ENCODE measurements at places on chromosomes 1 and 21.

GRCh38 chr1:202643397-202644218 lies 66.6 kb downstream of the SYT2 start:
- DNase-seq, result no peak

DNA sequence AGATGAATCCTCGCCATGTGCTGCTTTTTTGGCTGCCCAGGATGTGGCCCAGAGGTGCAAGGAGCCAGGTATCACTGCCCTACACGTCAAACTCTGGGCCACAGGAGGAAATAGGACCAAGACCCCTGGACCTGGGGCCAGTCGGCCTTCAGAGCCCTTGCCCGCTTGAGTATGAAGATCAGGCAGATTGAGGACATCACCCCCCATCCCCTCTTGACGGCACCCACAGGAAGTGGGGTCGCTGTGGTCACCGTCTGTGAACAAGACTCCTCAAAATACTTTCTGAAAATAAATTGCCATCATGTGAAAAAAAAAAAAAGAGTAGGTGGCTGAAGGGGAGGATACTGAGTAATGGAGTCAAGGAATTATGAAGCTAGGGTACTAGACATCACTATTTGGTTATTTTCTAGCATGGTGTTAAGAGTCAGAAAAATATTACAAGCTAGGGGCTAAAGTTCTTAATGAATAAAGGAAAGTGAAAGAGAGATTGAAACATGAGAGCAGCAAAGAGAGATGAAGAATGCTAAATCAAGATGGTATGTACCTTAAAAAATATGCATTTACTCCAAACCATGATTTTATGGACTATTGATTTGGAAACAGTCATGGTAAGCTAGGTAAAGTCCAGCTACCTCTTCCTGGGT lies 84.9 kb downstream of the CLEC20A start:
- DNase-seq, result no peak

DNA sequence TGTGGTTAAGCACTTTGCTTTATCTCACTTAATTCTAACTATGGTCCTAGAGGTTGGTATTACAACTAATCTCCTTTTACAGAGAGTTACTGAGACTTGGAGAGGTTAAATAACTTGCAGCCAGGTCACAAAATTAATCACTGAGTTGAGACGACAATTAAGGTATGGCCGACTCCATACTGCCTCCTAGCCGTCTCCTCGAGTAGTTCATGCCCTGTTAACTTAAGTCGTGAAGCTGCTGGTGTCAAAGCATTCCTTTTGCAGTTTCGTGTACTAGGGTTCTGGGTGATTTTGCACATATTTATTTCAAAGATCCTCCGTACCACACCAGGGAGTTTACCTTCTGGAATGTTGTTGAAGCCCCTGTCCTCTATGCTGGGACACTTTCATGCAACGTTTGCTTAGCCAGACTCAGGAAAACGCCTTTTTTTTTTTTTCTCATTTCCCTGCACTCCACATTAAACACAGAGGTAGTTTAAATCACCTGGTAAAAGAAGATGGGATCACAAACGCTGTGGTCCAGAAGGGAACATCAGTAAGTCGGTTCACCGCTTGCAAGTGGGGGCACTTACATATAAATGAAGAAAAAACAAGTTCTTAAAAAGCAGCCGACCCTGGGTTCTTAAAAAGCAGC lies 570 bp upstream of the NEK7 start:
- DNase-seq, result peak; percentile 22

- DNase-seq, result no peak
These were observed 1164.4 kb upstream of the ADGRL4 start for GRCh38 chr1:80170811-80171485.

- DNase-seq, result no peak
These were observed at the start of gene MAD2L2 for GRCh38 chr1:11681071-11681771. Gene MAD2L2, minus strand, starts transcription at chr1:11681148. Its CDS starts 547 bp downstream, at chr1:11680601.

GRCh38 chr1:233721004-233721595 lies 107.2 kb downstream of the KCNK1 start:
- DNase-seq, result no peak

GRCh38 chr1:210328746-210329503 lies at the start of gene HHAT:
Gene HHAT, plus strand, starts transcription at chr1:210328902. Its CDS starts 20,074 bp downstream, at chr1:210348976.
- DNase-seq, result peak; percentile 50

DNA sequence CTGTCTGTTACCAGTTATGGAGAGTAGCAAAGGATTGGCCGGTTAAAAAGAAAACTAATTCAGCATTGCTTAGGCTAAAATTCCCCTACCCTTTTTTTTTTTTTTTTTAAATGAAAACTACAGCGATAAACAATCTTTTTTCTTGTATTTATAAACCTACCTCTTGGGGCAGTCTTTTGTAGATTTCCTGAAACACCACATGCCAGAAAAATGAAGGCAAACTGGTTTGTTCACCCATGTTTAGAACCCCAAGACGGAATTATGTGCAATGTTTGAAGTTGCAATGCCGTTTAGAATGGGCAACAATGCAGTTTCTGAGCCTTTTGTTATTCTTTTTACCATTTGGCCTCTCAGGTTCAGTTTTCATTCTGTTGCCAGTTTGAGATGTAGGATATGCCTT lies 59.1 kb downstream of the PRDM2 start:
- no peak for DNase-seq

- no peak for DNase-seq
These were observed 5.7 kb downstream of the TAL1 start for GRCh38 chr1:47226121-47226838.

GRCh38 chr1:229430761-229431283 lies 3.1 kb downstream of the ACTA1 start:
- DNase-seq, result no peak

GRCh38 chr21:37245151-37245550 lies 22.0 kb downstream of the VPS26C start:
- no peak for DNase-seq

- DNase-seq, result no peak
These were observed 20.7 kb downstream of the F5 start for GRCh38 chr1:169565335-169566271.

DNA sequence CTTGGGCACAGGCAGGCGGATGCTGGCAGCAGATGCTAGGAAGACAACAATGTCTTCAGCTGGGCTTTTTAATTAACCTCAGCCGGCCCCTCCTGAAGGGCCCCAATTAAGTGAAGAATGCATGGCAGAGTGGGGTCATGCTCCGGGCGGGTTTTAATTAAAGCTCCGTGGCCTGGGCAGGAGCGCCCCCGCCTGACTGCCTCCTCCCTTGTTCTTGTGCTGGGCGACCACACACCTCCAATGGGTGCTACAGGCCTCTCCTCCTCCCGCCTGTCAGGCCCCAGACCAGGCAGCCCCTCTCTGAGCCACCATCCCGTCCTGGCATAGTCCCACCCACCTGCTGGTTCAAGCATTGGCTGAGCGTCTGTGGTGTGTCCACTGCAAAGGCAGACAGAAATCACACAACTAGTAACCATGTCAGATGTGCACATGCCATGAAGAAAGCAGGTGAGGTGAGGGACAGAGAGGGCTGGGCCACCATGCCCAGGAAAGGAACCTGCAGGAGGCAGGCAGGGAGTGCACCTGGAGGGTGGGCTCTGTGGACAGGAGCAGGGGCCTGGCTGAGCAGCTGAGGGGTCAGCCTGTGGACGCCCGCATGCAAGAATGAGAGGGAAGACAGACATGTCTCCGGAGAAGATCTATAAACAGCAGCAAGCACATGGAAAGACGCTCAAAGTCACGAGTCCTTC lies 8.5 kb upstream of the ARF1 start:
- DNase-seq, result no peak

GRCh38 chr1:156119503-156120209 lies 5.1 kb downstream of the LMNA start:
- DNase-seq, result no peak

DNA sequence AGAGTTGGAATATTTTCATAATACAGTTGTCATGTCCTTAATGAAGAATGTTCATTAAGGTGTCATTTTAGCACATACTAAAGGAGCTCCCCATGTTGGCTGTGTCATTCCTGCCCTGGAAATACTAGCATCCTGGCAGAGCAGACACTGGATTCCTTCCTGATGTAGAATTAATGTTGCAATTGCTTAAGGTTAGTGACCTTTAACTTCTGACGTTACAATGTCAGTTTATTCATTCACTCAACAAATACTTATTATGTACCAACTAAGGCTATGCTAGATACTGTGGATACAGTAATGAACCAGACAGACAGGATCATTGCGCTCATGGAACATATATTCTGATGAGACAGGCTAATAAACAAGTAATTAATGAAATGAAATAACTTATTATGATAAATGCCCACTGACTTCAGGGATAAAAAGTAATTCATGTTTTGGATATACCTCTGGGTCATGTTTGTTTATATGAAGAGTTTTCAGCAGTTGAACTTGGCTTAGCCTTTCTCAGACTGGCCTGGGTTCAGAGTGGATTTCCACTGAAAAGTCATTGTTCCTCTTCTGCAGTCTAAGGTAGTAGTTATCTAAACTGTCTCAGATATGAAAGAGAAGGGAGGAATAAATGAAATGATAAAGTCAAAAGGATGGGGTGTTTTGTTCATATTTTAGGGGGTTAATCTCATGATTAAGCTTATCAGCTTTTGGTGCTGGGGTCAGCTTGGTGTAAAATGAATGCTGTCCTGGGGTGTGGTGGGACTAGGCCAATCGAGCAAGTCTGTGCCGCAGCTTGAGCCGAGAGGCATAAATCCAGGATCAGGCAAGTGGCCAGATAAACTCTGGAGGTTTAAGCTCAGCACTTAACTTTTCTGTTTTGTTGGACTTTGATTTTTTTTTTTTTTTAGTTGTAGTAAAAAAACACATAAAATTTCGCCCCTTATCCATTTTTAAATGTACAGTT lies 43.3 kb upstream of the KCNQ4 start:
- no peak for DNase-seq

DNA sequence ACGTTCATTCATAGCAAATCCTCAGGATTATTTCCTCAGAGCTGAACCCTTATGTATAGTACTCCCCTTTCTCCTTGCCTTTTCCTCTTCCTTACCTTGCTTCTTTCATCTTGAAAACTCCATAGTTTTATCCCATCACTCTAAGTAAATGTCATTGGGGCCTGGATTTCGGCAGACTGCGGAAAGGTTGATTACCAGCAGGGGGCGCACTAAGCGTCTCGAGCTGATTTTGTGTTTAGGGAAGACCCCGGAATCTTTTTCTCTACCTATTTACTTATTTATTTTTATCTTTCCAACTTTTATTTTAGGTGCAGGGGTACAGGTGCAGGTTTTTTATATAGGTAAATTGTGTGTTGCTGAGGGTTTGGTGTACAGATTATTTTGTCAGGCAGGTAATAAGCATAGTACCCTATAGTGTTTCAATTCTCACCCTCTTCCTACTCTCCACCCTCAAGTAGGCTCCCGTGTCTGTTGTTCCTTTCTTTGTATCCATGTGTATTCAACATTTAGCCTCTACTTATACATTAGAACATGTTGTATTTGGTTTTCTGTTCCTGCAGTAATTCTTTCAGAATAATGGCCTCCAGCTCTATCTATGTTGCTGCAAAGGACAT lies 11.4 kb upstream of the MTARC1 start:
- DNase-seq, result no peak

- no peak for DNase-seq
These were observed 389.3 kb downstream of the ST6GALNAC3 start for GRCh38 chr1:76463849-76464248.

DNA sequence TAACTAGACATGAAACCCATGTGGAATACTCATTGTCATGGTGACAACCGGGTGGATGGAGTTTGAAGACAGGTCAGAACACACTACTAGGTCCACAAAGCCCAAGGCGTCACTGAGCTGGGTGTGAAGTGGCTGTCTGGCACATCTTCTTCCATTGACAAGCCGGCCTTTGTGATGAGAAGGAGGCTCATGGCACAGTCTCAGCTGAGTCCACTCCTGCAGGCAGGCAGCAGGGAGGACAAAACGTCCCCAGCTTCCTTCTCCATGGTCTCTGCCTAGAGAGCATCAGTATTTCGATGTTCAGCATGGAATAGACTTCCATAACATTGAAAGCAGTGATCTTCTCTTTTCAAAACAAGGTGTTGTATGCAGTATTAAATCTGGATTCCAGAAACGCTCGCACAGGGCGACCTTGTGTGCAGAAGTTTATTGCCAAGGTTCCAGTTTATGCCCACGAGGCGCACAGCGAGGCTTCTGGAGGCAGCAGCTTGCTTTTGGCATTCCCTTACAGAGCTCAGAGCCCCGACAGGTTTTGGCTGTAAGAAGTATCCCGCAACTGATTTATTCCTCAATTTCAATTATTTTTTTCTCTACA lies 104.2 kb downstream of the SIM2 start:
- no peak for DNase-seq

DNA sequence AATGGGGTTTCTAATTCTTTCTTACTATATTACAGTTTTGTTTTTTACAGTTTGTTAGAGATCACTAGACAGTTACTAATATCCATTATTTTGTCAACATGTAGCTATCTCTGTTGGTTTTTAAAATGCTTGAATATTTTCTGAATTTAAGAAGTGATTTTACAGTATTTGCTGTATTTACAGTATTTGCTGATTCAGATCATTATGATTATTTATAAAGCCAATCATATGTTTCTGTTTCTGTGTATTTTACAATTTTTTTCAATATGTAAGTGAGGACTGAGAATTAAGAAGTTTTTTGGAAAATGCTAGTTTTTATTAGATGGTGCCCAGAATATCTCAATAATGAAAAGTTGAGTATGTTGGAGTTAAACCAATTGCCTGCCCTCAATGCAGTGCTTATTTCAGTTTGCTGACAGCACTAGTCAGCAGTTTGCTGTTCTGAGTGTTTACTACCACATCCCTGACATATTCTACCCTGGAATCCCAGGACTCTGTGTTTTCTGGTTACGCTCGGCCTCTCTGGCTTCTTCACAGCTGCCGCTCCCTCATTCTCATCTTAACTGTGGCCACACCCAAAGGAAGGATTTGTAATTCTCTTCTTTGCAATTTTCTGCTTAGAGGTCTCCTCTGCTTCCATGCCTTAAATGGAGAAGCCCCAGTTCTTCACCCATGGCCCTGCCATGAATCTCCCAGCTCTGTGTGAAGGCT lies 68.0 kb upstream of the BACH1 start:
- no peak for DNase-seq

DNA sequence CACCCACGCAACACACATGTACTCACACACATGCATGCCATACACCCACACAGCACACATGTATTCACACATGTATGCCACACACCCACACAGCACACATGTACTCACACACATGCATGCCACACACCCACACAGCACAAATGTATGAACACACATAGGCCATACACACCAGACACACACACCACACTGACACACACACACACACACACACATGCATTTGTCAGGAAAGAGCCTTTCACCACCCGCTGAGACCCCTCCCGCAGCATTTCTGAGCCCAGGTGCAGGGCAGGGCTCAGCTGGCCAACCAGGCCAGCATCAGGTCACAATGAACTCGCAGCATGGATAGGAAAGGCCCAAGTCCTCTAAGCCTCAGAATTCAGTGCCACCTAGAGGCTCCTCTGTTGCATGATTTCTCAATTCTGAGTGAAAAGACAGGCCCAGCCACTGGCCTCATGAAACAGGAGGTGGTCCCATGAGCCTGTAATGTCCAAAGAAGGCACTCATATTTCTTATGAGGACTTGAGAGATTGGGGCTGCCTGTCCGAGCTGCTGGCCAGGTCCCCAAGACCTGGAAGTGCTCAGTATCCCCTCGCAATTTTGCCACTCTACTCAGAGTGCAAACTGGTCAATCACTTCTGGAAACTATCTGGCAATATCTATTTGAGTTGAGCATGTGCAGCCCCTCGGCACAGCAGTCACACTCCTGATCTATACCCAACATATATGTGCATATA lies 57.3 kb downstream of the PSMG1 start:
- peak; percentile 71 for DNase-seq

- no peak for DNase-seq
These were observed 9.9 kb upstream of the SLAMF1 start for GRCh38 chr1:160656737-160657136.
